ENCODE measurements at places on chromosomes 2 and 18. TPM values are rescaled to one million over a fixed set of nuclear protein-coding genes. Genes with fewer than 3 reads are reported as not detected.

RFTN2 gene
- 9.9 TPM for total RNA-seq

SRD5A2 gene
- not detected for total RNA-seq

PROM2 gene
- 20.3 TPM for total RNA-seq

ABCG5 gene
- not detected for total RNA-seq

GPBAR1 gene
- total RNA-seq: 0.55 TPM

TNFAIP6 gene
- total RNA-seq: 1.2 TPM

NCOA1 gene
- total RNA-seq: 35.1 TPM

NTSR2 gene
- total RNA-seq: not detected

GRHL1 gene
- total RNA-seq: 9.7 TPM

GPR75 gene
- 3.7 TPM for total RNA-seq

MOCOS gene
- total RNA-seq: 3.2 TPM

Data from mesothelial cell of epicardium (in vitro differentiated cells).